ENCODE measurements at places on chromosomes 7 and 10.

DNA sequence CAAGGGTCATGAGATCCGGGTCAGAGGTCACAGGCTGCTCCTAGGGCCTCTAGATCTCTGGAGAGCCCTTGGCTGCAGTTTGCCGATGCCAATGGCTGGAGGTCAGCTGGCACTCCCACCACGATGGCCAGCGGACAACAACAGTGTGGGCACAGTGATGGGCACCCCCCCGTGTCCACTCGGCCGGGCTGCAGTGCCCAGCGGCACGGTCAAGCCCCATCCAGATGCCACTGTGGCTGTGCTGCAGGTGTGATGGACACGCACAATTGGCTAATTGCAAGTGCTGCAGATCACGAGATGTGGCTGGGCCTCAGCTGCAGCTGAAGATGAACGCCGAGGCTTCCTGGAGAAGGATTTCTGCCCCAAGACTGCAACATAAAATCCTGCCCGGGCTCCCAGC is 80.7 kb downstream of the PDGFA start:
- no peak for DNase-seq

DNA sequence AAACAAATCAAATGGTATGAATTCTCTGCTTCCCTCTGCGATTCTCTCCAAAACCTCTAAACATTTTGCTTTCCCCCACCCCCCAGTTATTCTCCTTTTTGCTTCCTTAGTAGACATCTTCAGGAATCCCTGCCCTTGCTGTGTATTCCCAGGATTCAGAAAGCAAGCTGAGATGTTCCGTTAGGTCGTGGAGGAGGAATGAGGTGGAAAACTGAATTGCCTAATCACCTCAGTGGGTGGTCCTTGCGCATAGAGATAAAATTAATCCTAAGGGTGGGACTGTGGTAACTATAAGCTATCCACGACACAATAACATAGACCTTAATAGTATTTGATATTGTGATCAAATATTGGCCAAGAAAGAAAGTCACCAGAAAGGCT is 49.1 kb upstream of the SEMA3C start:
- no peak for DNase-seq

DNA sequence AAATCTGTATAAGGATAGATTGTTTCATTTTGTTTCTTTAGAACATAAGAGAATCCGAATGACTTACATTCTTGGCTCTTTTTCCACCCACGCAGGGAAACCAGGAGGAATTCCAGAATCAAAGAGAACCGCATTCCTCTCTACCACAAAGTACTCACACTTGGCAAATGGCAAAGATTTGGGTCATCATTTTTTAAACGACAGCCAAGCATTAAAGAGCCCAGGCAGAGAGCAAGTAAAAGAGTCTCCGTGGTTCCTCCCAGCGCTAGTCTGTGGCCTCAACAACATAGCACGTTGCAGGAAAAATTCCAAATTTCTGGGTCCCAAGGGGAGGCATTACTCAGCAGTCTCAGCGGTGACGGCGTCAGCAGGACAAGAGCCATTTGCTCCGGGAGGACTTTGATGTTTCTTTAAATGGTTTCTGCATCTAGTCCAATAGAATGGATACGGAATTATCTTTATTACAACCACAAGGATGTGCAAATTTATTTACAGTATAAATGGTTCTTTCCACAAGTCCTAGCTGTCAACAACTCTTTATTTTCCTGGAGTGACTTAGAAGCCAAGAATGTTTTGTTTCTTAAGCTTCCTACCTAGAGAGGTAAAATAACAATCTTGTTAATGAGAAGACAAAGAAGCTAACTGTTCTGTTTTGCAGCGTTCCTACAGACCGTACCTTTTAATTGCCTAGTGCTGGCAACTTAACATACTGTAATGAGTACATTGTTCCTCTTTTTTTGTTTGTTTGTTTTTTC is 232.5 kb downstream of the SKIDA1 start:
- no peak for DNase-seq

- no peak for DNase-seq
Observed at GRCh38 chr10:63268149-63268797, 135.1 kb downstream of the NRBF2 start.

- peak; percentile 66 for DNase-seq
Observed at GRCh38 chr7:129502708-129503685, 666 bp downstream of the SMKR1 start.

DNA sequence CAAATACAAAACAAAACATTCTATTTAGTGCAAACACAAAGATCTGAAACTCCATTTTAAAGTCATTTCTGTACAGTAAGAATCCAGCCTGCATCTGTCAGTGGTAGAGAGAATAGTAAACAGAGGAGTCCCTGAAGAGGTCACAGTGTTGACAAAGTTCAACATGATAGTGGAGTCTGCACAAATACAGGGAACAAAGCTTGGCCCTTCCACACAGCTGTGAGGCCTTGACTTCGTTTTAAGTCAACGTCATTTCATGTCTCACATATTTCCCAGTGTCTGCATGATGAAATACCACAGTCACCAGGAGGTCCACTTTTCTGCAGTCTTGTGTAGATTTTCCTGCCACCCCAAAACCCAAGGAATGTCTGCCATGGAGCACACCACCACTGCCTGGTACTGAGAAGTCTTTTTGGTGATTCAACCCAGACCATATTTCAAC is 33.0 kb downstream of the CYP26A1 start:
- DNase-seq = no peak

DNA sequence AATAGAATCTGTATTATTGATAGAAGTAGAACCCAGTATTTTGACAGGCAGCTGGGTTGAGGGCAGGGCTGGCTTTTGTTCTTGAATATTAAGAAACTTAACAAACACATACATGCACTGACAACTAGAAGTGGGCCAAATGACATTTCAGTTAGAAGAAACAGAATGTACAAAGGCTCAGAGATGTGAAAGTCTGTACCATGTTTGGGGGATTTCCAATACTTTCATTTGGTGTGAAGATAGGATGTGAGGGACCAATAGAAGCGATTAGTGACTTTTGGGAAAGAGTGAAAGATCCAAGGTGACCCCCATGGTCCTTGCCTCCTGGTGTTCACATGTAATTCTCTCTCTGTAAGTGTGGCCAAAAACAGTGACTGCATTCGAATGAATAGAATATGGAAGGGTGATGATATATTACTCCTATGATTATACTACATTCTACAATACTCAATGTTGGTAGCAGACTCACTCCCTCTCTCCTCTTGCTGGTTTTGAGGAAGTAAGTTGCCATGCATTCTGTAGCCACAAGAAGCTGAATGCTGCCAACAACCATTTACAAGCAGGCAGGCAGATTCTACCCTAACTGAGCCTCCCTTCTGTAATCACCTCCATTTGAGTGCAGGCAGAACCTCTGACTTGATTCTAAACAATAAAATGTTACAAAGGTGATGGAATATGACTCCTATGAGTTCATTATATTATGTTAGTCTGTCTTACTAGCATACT is 151.4 kb downstream of the TMEM168 start:
- DNase-seq = no peak

DNA sequence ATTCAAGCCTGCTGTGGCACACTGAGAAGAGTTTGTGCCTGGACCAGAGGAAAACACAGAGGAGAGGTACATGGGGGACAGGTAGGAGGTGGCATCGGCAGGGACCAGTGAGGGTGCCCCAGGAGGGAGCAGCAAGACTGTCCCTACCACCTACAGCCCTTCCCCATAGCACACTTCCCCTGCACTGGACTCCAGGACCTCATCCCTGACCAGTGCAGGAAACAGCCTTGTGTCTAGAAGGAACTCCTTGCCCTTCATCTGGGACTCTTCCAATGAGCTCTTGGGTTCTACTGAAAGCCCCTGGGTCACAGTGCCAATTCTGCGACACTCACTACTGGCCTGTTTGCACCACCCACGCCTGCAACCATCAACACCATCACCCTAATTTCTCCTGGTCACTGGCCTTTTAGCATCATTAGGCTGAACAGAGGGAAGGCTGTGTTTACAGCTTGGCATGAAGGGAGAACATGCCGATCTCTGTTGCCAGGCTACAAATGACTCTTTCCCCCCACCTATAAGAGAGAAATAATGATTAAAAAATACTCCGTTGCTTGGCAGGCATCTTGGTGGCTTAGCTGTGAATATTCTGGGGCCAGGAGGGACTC is 371.9 kb upstream of the ZMIZ1 start:
- DNase-seq = no peak

DNA sequence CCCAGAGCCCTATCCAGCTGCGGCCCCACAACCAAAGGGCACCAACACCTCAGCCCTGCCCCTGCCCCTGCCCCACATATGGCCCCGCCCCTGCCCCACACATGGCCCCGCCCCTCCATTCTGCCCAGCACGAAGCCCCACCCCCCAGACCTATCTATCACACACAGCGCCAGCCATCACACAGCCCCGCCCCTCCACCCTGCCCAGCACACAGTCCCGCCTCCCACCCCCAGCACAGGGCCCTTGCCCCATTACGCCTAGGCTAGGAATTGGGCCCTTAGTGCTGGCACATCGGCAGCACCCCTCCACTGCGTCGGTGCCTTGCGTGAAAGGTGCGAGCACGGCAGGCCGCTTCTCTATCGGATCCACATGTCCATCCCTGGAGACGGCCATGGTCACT is 126.8 kb downstream of the MAD1L1 start:
- DNase-seq = no peak

GRCh38 chr7:115299397-115300037 is 377.6 kb downstream of the MDFIC start:
- DNase-seq = no peak

DNA sequence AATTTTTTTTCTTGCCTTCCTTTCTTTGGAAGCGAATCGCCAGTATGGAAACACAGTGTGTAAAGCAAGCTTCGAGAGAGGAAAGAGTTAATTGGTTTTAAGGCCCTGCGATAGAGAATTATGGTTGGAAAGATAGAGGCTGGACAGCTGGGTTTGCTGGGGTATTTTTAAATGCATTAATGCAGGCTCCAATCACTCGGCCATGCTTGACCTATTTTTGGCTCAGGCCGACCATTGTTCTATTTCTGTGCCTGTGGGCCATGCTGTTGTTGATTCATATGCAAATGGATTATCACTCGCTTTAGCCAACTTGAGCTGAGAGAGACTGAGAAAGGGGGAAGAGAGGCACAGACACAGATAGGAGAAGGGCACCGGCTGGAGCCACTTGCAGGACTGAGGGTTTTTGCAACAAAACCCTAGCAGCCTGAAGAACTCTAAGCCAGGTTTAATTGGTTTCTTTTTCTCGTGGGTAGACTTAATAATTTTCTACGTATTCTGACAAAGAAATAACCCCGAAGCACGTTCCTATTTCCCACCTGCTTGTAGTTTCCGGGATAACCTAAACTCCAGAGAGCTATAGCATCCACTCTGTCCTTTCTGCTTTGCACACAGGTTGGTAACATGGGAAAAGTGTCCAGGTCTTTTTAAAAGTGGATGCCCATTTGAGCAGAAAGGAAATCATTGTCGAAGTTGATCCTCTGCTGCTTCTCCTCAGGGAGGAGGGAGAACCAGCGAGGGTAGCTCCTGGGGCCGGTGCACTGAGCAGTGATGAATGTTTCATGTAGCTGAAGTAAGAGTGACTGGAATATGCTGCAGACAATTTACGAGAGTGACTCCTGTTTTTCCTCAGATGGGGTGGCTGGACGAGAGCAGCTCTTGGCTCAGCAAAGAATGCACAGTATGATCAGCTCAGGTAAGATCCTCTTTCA is at the start of gene HDAC9:
HDAC9 (plus strand) TSS at position 338 of the 929 bp plus-strand sequence; CDS start at position 892, 554 bp downstream.
- no peak for DNase-seq

DNA sequence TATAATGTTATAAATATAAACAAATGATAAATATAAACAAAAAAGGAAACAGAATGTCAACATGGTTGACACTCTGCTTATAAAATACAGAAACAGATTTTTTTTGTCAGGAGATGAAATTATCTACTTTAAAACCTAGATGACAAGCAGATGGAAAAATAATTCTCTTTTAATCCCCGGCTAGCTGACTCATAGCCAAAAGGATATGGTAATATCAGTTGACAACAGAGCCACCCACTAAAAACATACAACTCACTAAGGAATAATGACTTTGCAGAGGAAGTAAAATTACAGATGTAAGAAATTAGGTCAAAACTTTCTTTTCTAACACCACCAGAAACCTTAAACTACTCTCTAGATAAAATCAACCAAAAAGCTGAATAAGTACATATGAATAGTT is 131.1 kb upstream of the ABCB5 start:
- no peak for DNase-seq

- DNase-seq = no peak
Observed at GRCh38 chr7:130926001-130926691, 192.1 kb upstream of the KLF14 start.

DNA sequence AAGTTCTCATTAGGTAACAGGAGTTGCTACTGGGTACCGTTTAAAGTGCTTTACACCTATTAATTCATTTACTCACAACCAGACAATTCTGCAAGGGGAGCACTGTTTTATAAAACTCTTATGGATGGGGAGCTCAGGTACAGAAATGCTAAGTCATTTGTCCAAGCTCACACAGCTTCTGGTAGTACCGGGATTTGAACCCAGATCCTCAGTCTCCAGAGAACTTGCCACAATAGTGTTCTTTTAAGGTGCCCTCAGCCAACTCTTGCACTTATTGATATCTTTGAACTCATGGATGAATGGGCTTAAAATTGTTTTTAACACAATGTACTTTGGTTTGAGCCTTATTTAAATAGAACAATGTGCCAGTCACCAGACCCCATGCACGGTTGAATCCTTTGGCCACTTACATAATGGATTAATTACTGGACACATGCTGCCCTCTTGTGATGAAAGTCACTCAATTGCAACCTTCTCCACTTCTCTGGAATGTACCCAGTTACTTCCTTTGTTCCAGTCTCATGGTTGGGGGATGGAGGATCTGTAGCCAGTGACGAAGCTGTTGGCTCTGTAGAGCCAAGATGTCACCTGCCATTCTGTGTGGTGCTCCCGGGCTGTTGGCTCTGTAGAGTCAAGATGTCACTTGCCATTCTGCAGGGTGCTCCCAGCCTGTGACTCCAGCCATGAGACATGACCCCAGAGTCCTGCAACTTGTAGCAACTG is 65.6 kb downstream of the NOD1 start:
- no peak for DNase-seq

DNA sequence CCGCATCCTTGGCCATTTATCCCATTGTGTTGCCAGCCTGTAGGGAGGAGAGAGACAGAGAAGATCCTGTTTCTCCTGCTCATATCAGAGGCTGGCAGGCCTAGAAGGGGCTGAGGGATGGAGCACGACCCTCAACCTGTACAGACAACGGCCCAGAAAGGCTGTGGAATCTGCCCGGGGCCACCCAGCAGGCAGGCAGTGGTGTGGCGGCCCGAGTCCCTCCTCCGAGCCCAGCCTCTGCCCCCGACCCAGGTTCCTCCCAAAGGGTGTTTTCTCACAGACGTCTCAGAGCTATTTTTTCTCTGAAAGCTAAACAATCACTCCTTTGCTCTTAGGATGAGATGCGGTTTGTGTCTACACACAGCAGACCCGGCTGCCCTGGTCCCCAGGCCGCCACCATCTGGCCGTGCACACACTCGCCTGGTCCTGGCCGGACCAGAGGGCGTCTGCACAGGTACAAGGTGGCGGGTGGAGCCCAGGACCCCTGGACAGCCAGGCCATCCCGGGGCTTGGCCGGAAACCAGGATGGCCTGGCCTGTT is 69.3 kb downstream of the FOXL3 start:
- no peak for DNase-seq

Measured in activated CD8-positive, alpha-beta memory T cell treated with anti-CD3 and anti-CD28 coated beads, Interleukin-2, amount 50 U/mL, for 48 hours (primary cell).